ENCODE measurements at places on chromosomes 5 and 9. TPM values are rescaled to one million over a fixed set of nuclear protein-coding genes. Genes with fewer than 3 reads are reported as not detected.

DNA sequence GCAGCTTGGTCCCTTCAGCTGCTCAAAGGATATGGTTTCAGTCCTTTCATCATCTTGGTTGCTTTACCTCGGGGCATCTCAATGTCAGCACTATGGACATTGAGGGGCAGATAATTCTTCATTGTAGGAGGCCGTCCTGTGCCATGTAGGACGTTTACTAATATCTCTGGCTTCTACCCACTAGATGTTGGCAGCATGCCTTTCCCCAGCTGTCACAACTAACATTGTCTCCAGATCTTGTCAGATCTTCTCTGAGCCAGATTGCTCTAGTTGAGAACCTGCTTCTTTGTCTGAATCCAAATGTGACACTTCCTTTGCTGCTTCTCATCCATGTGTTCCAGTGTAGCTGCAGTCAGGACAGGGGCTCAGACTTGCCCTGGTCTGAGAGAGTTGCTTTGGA, 10.3 kb downstream of the PTPA start:
- peaks cover 25% of the 10 kb centered on the region for H3K36me3 ChIP-seq
- H3K27ac ChIP-seq, result no peak overlapping the region
- no peak for DNase-seq
- no peak overlapping the region for H3K4me3 ChIP-seq
- no peaks in the 10 kb centered on the region for H3K27me3 ChIP-seq

DNA sequence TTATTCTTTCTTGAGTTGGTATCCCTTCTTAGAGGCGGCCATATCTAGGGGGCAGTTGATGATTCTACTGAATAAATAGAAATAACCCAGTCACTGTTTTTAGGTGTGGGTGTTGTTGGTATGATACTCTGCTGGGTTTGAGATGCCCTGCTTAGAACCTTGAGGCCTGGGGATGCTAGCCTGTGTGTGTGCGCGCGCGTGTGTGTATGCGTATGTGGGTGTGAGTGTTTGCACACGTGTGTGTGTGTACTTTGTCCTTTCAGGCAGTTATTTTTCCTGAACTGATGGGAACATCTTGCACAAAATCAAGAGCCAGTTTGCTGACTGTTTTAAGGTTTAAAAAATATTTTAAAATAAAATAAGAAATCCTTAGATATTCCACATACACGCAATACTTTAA, 3.3 kb downstream of the SLC28A3 start:
- no peak overlapping the region for H3K4me3 ChIP-seq
- no peaks in the 10 kb centered on the region for H3K27me3 ChIP-seq
- H3K36me3 ChIP-seq, result no peaks in the 10 kb centered on the region
- DNase-seq, result no peak

DNA sequence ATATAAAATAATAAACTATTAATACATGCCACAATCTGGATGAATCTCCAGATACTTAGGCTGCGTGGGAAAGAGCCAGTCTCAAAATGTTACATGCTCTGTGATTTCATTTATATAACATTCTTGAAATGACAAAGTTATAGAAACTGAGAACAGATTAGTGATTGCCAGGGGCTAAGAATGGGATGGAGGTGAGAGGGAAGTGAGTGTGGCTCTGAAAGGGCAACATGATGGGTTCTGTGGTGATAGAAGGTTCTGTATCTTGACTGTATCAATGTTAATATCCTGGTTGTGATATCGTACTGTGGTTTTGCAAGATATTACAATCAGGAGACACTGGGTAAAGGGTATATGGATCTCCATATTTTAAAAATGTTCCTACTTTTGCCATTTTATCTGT, 50.7 kb downstream of the SPEF2 start:
- no peaks in the 10 kb centered on the region for H3K36me3 ChIP-seq
- no peaks in the 10 kb centered on the region for H3K27me3 ChIP-seq
- no peak overlapping the region for H3K27ac ChIP-seq

GRCh38 chr9:130325921-130326320, 60.4 kb downstream of the HMCN2 start:
- no peak overlapping the region for H3K4me3 ChIP-seq
- H3K36me3 ChIP-seq, result no peaks in the 10 kb centered on the region
- H3K27me3 ChIP-seq, result no peaks in the 10 kb centered on the region
- no peaks in the 10 kb centered on the region for H3K4me1 ChIP-seq
- no peak for DNase-seq

DNA sequence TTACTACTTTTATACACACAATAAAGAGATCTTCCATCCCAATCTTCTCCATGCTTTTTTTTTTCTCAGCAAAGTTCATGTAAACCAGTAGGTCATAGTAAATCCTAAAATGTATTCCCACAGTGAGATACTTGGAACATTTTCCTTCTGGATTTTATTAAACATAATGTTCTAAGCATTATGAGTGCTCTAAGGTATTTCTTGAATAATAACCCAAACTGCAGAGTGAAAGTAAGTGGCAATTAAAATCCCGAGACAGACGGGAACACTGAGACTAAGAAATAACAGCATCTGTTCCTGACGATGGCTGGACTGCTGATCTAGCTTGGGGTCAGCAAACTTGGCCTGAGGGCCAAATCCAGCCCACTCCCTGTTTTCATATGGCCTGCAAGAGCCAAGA, 359.8 kb downstream of the ARL15 start:
- no peaks in the 10 kb centered on the region for H3K36me3 ChIP-seq
- no peak for DNase-seq
- no peak overlapping the region for H3K27ac ChIP-seq
- H3K27me3 ChIP-seq, result no peaks in the 10 kb centered on the region

- no peaks in the 10 kb centered on the region for H3K36me3 ChIP-seq
- DNase-seq, result no peak
- no peak overlapping the region for H3K4me3 ChIP-seq
- H3K4me1 ChIP-seq, result peaks cover 73% of the 10 kb centered on the region
- H3K27me3 ChIP-seq, result no peaks in the 10 kb centered on the region
Measured at GRCh38 chr5:126433701-126434100, 10.5 kb downstream of the GRAMD2B start.

DNA sequence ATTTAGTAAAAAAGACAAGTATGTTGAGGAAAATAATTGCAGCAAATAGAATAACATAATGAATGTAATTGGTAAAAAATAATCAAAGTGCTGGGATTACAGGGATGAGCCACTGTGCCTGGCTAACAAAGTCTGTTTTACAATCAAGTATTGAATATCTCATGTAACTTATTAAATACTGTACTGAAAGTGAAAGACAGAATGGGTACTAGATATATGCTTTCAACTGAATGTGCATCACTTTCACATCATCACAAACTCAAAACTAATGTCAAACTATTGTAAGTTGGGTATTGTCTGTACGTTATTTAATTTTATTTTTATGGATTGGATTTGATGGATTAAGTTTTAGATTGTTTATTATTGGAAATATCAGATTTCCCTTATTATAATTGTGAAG, 58.9 kb downstream of the LURAP1L start:
- no peaks in the 10 kb centered on the region for H3K4me1 ChIP-seq
- H3K36me3 ChIP-seq, result no peaks in the 10 kb centered on the region
- H3K27me3 ChIP-seq, result no peaks in the 10 kb centered on the region
- DNase-seq, result no peak
- H3K4me3 ChIP-seq, result no peak overlapping the region
- H3K27ac ChIP-seq, result no peak overlapping the region

DNA sequence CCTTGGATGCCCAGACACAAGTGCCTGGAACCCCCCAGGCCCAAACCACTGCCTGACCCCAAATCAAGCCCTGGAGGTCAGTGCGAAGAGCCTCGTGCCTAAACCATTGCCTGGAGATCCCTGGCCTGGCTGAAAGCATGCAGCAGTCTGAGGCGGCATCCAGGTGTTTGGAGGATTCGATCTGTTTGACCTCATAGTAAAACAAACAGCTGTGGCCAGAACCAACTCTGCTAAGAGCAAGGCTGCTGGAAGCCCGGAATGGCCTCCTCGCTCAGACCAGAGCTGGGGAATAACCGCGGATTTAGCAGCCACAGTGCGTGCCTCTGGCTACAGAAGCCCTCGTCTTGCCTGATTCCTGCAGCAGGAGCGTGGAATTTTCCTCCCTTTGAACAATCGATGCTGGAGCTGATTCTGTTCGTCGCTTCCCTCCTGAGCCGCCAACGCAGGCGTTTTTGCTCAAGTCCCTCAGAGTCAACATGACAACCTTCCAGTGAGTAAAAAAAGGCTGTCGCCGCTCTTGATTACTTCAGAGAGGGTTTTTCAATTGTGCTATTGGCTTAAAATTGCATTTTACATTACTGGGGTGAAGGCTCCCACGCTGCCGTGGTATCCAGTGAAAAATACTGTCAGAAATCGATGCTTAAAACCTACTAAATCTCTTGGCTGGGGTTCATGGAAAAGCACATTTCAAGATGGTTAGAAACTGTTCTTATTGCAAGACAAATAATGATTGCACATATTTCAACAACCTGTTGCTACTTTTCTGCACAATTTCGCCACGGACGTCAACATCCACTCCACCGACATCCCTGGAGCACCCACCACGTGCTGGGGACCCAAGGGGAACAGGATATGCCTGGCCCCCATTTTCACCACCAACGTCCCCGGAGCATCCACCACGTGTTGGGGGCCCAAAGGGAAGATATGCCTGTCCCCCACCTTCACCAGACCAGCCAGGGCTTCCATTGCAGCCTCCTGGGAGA, 190.0 kb downstream of the OLFM1 start:
- no peaks in the 10 kb centered on the region for H3K27me3 ChIP-seq
- peaks cover 32% of the 10 kb centered on the region for H3K4me1 ChIP-seq
- no peak overlapping the region for H3K27ac ChIP-seq
- H3K4me3 ChIP-seq, result no peak overlapping the region
- no peak for DNase-seq

DNA sequence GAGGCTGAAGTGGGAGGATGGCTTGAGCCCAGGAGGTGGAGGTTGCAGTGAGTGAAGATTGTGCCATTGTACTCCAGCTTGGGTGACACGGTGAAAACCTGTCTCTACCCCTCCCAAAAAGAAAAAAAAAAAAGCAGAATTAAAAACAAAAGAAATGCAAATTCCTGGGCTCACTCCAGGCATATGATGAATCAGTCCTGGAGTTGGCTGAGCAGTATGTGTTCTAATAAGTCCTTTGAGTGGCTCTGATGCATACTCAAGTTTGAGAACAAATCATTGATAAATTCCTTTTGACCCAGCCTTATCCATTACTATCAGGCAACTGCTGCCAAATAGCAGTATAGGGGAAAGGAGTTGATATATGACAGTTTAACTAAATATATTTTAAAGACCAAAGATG, 28.3 kb downstream of the UHRF2 start:
- DNase-seq, result no peak
- no peak overlapping the region for H3K4me3 ChIP-seq
- H3K36me3 ChIP-seq, result no peaks in the 10 kb centered on the region

GRCh38 chr5:132813599-132814502, 749 bp downstream of the SOWAHA start:
- peaks cover 10% of the 10 kb centered on the region for H3K4me1 ChIP-seq
- H3K4me3 ChIP-seq, result no peak overlapping the region
- peak; percentile 57 for DNase-seq
- peak overlapping the region; percentile 38 for H3K27ac ChIP-seq
- no peaks in the 10 kb centered on the region for H3K27me3 ChIP-seq
- no peaks in the 10 kb centered on the region for H3K36me3 ChIP-seq

- no peak for DNase-seq
- no peaks in the 10 kb centered on the region for H3K27me3 ChIP-seq
- H3K4me3 ChIP-seq, result no peak overlapping the region
- H3K27ac ChIP-seq, result no peak overlapping the region
Measured at GRCh38 chr5:164360589-164360988, 855.2 kb downstream of the MAT2B start.

DNA sequence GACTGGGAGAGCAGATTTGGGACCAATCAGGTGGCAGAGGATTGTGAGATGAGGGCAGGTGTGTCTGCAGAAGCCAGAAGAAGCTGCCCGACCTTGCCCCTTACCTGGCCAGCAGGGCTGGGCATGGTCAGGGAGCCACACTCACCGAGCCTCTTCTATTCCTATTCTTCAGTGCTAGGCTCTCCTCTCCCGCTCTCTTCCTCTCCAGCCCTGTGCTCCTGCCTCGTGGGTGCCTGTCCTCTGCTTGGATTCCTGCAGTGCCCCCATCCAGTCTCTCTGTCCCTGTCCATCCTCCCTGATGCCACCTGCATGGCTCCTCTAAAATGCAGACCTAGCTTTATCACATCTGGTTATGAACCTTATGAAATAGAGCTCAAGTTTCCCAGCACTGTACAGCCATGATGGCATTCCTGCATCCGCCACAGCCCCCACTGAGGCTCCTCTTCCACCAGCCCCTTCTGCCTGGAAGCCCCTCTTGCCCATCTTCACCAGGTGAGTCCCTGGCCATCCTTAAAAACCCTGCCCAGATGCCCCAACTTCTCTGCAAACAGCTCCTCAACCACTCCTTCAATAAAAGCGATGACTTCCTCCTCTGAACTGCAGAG, 8.2 kb downstream of the UBE2QL1 start:
- no peaks in the 10 kb centered on the region for H3K4me1 ChIP-seq
- no peaks in the 10 kb centered on the region for H3K36me3 ChIP-seq
- H3K27me3 ChIP-seq, result no peaks in the 10 kb centered on the region
- H3K27ac ChIP-seq, result no peak overlapping the region
- no peak overlapping the region for H3K4me3 ChIP-seq

DNA sequence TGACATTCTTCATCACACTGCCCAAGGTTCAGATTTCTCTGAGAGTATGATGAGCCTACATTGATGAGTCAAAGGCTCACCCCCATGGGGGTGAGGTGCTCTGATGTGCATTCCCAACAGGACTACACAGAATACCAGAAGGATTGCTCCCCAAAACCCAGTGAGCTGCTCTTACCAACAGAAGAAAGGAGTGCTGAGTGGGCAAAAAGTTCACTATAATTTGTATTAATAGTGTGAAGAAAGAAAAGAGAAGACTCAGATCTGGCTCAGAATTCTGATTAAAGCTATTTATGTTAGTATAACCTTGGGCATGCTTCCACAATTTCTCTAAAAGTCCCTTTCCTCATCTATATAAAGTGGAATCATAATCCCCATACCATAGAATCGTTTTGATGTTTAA, 46.1 kb downstream of the PRKACG start:
- H3K36me3 ChIP-seq, result no peaks in the 10 kb centered on the region
- no peak for DNase-seq
- H3K4me1 ChIP-seq, result no peaks in the 10 kb centered on the region
- no peaks in the 10 kb centered on the region for H3K27me3 ChIP-seq

DNA sequence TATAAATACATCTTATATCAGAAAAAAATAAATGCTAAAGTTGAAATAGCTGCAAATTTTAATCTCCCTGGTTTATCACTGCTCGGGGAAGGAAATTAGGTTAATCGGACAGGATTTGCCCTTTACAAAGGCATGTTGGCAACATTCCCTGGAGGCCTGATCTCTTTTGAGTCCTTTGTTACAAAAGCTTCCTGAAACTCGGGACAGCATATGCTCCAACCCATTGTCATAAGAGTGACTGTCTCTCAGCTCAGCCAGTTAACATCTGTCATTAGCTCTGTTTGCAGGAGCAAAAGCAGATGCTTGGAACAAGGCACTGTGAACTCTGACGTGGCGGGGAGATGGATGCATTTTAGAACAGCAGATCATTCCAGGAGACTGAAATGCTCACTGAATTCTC, 80.6 kb downstream of the MYO10 start:
- H3K27ac ChIP-seq, result no peak overlapping the region
- H3K4me3 ChIP-seq, result no peak overlapping the region
- no peak for DNase-seq
- H3K4me1 ChIP-seq, result peaks cover 35% of the 10 kb centered on the region

Gene PRELID2
- 27.9 TPM for total RNA-seq

Gene CEL
- total RNA-seq, result 0.27 TPM

Gene SLC1A1
- total RNA-seq, result 50.5 TPM

Gene ZNF454
- 4.2 TPM for total RNA-seq

All from thyroid gland (tissue), 4 donors.